ENCODE measurements at places on chromosomes 7 and 10. TPM values are rescaled to one million over a fixed set of nuclear protein-coding genes. Genes with fewer than 3 reads are reported as not detected.

DNA sequence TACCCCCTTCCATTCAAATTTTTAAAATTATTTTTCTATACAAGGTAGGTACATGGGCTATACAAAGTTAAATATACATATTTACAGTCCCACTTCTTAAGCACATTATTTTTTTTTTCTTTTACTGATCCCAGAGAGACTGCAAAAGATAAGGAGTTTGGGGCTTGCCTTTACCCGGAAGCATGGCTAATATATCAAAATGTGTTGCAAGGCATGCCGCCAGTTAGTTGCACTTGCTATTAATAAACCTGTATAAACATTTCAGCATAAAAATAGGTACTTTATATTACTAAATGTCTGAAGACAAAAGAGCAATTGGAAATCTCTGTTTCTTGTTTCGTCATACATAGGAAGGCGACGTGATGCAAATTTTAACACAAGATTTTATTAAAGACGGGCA lies 21.5 kb upstream of the PDLIM1 start:
- DNase-seq, result no peak

GRCh38 chr10:128302808-128303207 lies 176.6 kb upstream of the MKI67 start:
- DNase-seq, result no peak

DNA sequence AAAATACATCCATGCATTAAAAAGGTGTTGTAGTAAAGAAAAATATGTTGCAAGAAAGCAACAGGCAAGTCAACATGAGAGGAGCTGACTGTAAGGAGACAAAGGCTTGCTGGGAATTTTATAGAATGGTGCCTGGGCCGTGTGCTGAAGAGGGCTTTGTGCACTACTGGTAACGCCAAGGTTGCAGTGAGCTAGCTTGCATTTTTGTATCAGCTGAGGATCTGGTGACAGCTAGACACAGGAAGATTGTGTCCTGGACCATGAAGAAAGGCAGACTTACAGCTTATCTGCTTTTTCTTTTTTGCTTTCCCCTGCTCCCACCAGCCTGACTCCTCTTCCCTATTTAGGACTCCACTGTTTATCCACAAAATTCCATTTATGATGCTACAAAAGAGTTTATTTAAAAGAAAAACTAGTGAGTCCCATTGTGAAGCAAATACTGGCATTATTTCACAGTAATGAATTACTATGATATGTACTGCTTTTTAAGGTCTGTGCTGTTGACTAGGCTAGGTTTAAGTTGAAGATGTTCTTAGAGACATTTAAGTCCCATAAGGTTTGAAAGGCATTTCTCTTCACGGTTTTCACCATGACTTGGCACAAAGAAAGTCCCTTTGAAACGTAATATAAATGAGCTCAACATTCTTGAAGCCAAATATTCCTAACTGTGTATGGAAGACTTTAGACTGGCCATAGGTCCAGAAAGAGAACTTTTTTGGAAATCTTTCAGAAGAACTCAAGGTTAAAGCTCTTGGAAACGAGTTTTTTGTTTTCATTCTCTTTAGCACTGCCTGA lies 88.6 kb downstream of the SEC23IP start:
- no peak for DNase-seq

DNA sequence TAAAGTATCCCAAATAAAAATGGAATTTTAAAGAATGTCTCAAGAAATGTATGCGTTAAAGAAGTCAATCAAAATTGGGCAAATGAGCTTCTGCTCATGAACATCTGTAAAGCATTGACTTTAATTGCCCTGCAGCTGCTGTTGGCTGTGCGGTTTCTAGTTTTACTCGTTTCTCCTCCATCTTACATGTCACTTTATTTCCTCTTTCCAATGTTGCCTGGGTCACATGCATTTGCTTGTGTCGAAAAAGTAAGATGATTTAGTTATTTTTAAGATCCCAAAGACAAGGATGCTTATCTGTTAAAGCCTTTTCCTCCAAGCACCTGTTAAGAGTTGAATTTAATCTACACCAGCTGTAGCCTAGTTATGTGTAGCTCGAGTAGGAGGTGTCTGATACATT lies 310.4 kb downstream of the EXOC4 start:
- no peak for DNase-seq

DNA sequence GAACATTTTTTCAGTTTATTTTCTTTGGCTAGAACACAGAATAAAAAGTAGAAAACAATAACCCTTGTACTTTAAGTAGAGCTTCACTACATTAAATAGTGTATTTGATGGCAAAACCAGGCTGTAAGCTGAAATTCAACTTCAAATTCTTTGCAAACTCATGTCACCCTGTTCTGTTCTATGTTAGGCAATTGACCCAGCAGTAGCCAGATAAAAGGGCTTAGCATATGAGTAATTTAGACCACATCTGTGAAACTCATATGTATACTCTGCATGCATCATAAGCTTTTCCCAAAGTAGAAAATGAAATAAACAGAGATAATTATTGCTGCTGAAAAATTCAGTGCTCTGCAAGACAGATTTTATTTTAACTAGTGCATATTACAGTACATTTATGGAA lies 150.2 kb downstream of the GNAI1 start:
- DNase-seq, result no peak

GRCh38 chr7:140611641-140612040 lies 29.0 kb downstream of the DENND2A start:
- DNase-seq, result no peak

DNA sequence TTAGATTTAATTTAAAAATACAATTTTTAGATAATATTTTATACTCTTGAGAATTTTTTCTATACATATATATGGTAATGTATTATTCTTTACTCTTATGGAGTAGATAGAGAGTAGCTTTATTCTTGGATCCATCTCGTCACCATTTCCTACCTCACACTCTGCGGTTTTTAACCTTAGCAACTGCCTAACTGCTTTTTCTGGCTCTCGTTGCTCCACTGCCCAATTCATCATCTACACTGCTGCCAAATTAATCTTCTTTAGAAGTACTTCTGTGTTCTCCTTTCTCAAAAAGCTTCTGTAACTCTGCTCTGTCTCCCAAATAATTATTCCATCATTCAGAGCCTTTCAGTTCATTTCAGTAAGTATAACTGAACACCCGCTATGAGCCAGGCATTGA lies 35.3 kb downstream of the CAPZA2 start:
- no peak for DNase-seq

The HMX2 gene
- not detected for total RNA-seq

DNA sequence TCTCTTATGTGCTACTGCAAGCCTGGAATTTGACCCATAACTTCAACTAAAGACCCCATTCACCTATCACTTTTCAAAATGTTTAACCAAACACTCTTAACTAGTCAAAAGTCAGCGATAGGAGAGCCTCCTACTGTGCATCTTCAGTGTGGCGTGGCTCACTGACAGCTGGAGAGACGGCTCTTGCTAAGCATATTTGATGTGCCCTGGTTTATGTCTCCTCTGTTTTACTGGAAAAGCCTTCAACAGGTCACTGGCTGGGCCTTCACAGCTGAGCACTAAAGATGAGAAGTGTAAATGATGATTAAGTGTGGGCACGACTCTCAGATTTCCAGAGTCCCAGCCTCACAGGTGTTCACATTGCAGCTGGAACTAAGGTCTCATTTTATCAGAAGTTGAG lies 472.1 kb downstream of the SEMA3D start:
- DNase-seq, result no peak

The CPN1 gene
- total RNA-seq, result not detected

- DNase-seq, result no peak
Measured at GRCh38 chr10:33937036-33937730, 602.7 kb upstream of the NRP1 start.

The SPDYE9 gene
- not detected for total RNA-seq

GRCh38 chr7:149353739-149354504 lies 91.9 kb downstream of the ZNF783 start:
- DNase-seq, result no peak

DNA sequence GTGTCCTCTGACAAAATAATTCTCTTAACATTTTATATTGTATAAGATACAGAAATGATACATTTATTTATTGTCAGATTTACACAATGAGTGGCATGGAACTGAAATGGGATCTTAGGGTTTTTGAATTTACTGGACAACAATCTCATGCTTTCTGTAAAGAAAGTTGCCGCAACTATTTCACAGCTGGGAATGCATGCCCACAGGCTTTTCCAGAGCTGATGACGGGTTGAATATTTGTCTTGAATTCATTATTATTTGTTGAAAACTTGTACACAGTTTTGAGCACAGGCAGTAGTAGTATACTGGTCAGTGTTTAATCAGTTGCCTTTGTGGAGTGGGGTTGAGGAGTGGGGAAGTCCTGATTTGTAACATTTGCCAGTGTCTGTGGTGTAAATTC lies 20.5 kb upstream of the MRC1 start:
- no peak for DNase-seq
